AG08396 (cell line): ENCODE measurements at places on chromosomes 5 and 9.

- DNase-seq = peak; percentile 52
These were observed 1.5 kb upstream of the SEMA5A start for GRCh38 chr5:9547122-9547947.

DNA sequence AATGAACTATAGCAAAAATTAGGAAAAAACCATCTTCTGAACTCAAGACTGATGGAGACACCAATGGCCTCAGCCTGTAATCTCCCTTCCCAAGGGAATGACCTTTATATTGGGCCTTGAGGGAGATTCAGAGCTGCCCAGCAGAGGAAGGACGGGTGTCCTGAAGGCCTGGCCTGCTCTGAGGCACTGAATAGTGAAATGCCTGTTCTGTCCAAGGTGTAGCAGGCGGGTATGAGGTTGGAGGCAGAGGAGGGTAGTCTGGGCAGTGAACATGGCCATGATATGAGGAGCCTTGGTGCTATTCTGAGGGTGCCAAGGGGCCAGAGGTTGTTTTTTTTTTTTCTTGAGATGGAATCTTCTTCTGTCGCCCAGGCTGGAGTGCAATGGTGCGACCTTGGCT is 25.0 kb downstream of the PSD2 start:
- no peak for DNase-seq

DNA sequence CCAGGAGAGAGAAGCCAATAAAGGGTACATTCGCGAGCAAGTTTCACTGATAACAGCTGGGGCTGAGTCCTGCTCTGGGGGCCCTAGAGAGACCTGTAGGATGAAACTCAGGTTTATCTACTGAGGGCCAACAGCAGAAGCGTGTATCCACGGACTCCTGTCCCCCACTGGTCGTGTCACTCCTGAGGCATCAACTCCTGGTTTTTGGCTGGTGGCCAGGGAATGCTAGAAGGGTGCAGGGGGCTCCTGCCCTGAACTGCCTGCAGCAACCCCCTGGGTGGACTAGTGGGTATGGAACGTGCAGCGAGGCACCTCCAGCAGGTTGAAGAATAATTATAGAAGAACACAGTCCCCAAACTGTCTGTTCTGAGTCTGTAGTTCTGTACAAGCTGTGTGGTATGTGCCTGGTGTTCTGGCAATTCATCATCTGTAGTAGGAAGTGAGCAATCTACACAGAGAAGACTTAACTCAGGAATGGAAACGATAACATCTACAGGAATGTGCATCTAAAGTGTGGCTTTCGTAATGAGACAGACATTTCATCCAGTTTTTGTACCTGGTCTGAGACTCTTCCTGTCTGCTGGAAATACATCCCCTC is 64.5 kb upstream of the GNA14 start:
- peak; percentile 46 for DNase-seq

DNA sequence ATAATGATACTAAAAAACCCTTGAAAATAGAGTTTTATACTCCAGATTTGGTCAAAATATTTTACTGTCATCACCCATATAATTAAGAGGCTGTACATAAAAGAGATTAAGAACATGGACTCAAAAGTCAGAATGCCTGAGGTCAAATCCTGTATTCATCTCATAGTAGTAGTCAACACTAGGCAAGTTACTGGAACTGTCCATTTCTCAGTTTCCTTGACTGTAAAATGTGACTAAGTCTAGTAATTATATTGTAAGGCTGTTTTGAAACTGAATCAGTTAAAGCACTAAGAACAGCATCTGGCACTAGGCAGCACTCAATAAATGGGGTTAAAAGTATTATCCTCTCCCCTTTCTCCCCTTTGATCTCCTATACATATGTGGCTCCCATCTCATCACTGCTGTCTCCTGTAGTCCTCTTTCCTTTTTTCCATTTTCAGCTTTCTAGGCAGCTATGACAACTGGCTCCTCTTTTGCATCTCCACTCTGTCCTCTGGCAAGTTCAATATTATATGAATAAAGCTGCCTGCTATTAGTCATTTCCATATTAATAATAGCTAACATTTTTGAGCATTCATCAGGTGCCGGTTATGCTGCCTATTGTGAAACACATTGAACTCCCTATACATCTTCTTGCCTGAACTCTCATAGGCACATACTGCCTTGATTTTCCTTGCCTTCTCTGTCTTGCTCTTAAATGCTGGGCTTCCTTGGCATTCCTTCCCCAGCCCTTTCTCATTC is 185.8 kb upstream of the NREP start:
- no peak for DNase-seq

- no peak for DNase-seq
These were observed 151.0 kb downstream of the CACNA1B start for GRCh38 chr9:138028596-138028995.

DNA sequence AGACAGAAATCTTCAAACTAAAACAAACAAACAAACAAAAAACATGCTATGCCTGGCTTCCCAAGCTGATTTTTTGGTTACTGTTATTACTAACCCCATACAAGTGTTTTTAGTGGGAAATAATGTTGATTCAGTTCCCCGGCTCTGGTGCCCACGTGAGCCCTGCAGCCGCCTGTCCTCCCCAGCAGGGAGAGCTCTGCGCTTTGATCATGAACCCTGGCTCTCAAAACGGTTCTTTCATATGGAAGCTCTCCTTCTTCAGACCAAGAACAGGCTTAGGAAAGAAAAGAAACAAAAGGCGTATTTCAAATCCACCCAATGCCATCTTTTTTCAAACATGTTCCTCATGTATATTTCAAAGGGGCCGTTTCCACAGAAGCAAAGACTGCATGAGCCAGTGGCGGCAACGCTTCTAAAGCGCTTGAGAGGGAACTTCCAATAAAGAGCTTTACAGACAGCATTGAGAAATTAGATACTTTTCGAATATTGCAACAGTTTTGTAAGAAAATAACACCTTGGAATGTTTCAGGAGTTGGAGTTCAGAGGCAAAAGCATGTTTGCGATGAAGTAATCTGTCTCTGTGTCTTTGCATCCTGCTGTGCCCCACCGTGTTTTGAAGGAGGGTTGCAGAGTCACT is 74.8 kb downstream of the ICE1 start:
- DNase-seq = peak; percentile 82

DNA sequence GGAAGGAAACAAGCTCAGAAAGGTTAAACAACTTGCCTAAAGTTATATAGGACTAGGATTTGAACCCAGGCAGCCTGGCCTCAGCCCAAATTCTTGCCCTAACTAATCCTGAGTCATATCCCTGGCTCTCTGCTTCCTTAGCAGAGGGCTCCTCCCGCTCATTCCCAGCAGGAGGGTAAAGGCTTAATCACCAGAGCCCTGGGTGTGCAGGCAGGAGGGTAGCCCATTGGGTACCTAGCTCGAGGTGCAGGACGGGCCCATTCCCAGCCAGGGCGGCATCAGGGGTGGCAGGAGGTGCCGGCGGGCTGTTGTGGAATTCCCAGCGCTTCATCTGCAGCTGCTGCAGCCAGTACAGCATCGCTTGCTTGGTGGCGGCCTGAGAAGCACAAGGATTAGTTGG is 3.9 kb downstream of the TBC1D2 start:
- peak; percentile 65 for DNase-seq
